ENCODE measurements at places on chromosomes 16 and 17.

- DNase-seq, result no peak
Observed at GRCh38 chr16:2190659-2191445, 5.6 kb downstream of the CASKIN1 start.

DNA sequence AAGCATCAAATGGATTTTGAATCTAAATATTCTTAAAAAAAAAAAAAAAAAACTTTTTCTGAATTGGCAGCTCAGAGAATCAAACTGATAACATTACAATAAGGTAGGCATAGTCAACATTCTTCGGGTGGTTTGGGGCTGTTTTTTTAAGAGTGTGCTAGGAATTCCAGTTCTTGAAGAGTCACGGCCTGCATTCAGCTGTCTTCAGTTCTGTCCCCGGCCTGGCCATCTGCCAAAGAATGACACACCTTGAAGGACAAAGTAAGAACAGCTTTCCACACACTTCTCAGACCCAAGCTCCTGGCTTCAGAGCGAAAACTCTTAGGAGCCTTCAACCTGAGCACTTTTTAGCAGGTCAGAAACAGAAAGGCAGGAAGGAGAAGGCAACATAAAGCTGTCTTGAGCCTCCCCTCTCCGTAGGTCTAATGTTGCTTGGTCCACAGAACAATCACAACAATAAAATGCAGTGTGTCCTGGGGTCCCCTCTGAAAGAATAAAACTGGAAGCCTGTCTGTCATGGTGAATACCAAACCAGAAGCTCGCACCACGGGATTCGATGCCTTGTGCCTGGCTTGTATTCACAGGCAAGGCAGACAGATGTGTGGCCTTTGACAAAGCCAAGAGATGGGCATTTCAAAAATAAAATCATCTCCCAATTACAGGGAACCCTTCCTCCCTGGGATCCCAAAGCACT is 524.4 kb upstream of the ZFHX3 start:
- no peak for DNase-seq

DNA sequence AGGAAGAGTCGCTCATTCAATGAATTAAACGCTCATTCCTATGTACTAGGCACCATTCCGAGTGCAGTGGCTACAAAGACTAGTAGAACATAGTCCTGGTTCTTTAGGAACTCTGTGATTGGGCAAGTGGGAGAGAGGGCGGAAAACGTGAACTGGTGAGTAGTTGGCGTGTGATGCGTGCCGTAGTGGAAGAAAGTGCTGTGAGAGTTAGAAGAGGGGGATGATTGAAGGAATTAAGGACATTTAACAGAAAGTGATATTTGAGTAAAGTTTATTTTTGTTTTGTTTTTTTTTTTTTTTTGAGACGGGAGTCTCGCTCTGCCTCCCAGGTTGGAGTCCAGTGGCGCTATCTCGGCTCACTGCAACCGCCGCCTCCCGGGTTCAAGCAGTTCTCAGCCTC is 7.9 kb upstream of the SLFN14 start:
- DNase-seq, result peak; percentile 64

GRCh38 chr16:28927815-28928214 is 2.8 kb upstream of the RABEP2 start:
- DNase-seq, result no peak

DNA sequence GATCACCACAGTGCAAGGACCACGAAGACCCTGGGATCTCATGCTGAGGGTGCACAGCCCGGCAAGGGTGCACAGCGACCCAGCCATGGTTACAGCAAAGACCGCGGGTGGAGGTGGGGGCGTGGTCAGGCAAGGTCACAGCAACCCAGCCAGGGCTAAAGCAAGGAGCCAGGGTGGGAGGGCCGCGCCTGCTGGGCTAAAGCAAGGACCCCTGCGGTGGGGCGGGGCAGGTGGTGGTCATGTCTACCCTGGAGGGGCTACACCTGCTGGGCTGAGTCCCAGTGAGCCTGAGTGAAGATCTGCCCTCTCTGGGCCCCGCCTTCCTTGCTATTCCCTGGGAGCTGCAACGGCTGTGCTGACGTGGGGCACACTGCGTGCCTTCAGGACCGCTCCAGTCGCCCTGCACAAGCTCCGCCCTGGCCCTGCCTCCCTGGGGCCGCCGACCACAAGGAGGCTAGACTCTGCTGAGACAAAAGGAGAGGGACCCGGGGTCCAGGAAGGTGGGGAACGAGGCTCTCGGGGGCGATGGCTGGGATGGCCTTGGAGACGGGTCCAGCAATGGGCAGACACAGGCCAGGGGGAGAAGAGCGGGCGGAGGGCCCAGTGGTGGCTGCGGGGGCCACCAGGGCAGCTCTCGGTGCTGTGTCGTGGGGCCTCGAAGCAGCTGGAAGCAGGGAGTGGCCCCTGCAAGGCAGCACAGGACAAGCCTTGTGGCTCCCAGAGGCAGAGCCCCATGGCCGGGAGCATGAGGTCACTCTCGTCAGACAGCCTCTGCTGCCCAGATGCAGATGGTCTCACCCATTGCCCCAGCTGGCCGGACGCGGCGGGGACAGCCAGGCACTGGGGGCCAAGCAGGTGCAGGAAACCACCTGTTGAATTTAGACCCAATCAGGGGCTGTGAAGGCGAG is 52.8 kb downstream of the CBFA2T3 start:
- DNase-seq, result no peak

- no peak for DNase-seq
Observed at GRCh38 chr16:53234836-53235235, 180.0 kb downstream of the CHD9 start.

GRCh38 chr16:71352963-71353460 is 5.5 kb upstream of the CALB2 start:
- DNase-seq, result no peak

- DNase-seq, result no peak
Observed at GRCh38 chr17:2449486-2449885, 48.6 kb upstream of the MNT start.

GRCh38 chr16:82667437-82667836 is 40.7 kb downstream of the CDH13 start:
- DNase-seq, result no peak

DNA sequence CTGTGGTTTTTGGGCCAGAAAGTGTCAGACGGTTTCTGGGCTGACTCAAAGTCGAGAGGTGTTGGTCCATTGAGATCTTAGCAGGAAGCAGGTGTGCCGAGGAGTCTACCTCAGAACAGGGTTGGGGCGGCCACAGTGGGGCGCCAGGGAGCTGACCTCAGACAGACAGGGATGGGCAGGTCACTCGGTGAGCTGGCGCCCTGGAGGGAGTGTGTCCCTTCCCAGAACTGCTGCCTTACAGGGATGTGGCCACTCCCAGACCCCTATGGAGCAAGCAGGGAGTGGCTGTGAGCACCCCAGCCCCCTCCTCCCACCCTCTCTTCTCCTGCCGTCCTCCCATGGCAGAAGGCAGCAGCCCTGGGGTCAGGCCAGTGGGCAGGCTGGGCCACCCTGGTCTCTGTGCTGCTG is 14.0 kb upstream of the DPEP1 start:
- DNase-seq, result peak; percentile 67

DNA sequence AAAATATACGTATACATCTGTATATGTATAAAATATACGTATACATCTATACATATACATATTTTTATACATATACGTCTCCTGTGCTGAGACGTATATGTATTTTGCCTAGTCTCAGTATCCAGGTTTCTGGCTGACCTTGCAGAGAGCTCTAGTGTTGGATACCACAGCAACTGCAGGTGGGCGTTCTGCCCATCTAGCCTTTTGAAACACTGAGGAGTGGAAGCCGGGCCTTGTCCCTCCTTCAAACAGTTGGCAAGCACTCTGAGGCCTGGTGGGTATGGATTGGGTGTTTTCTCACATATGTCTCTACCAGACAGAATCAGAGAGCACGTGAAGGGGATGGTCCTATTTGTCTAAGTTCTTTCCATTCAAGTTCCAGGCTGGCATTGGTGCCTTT is 39.4 kb upstream of the MRC2 start:
- no peak for DNase-seq

- no peak for DNase-seq
Observed at GRCh38 chr16:48497932-48498768, 111.8 kb downstream of the N4BP1 start.

DNA sequence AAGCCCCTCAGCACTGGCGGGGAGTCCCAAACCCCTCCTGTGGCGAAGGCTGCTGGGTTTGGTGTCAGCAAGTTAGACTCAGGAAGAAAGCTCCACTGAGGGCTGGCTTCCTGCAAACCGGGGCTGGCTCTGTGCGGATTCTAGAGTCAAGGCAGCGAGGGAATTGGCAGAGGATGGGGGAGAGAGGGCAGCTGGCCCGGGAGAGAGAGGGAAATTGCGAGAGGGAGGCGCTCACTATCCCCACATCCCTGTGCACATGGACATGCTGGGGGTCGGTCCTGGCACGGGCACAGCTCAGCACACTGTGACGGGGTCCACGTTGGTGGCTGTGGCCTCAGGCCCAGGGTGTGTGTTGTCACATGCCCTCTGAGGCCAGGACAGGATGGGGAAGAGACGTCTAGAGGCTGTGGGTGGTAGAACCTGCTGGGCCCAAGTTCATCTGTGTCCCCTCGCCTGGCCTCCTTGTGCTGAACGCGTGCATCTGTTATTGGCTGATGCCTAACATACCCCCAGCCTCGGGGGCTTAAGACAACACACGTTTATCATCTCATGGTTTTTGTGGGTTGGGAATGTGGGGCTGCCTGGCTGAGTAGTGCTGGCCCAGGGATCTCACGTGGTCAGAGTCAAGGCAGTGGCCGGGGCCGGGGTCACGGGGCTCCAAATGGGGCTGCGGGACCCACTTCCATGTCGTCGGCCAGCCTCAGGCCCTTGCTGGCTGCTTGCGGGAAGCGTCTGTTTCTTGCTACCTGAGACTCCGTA is 16.7 kb upstream of the JPH3 start:
- no peak for DNase-seq

GRCh38 chr16:9256196-9256595 is 164.8 kb downstream of the HAPSTR1 start:
- DNase-seq, result peak; percentile 50

All from KBM-7 (cell line).